ENCODE measurements at places on chromosomes 1 and 21.

GRCh38 chr1:62304515-62304914 lies 14.7 kb downstream of the KANK4 start:
- no peak for DNase-seq

- no peak for DNase-seq
Observed at GRCh38 chr1:93005252-93005598, 44.0 kb upstream of the DIPK1A start.

DNA sequence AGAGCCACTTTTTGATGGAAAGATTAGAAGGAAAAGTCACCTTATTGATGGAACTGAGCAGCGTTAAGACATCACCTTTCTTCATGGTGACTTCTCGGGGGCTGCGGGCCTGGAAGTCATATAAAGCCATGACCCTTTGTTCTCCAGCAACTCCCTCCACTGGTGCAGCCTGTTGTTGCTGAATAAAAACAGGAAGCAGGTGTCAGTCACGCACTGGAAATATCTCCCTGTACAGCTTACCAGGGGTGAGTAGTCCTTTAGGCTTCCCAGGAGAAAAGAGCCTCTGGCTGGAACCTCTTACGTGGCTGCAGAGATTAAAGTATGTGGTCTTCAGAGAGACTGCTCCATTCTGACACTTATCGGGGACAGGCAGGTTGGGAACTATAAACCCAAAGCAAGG lies 31.9 kb downstream of the SPTA1 start:
- DNase-seq = no peak

DNA sequence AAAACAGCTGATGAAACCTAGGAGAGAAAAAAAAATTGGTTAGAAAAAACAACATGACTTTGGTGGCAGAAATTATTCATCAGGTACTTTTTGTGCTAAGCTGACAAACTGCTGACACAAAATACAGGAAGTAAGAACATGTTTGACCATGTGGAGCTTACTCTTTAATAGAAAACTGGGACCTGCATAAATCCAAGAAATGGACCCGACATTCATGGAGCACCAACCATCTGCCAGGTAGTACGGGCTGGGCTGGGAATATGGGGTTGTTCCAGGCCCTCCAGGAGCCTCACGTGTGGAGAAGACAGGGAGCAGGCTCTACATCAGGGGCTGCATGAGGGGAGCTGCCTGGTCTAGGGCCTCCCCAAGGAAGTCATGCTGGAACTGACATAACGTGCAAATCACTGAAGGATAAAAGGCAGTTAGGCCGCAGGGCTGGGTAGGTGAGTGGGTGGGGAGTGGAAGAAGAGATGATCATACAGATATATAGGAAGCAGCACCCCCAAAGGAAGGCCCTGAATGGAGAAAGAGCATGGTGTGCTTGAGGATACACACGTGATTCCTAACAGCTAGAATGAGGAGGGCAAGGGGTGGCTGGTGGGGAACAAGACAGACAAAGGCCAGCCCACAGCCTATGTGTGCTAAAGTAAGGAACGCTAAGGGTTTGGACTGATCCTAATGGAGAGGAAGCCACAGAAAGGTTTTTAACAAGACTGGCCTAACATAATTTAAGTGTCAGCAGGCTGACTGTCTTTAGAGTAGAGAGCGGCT lies 26.1 kb downstream of the CD58 start:
- no peak for DNase-seq

DNA sequence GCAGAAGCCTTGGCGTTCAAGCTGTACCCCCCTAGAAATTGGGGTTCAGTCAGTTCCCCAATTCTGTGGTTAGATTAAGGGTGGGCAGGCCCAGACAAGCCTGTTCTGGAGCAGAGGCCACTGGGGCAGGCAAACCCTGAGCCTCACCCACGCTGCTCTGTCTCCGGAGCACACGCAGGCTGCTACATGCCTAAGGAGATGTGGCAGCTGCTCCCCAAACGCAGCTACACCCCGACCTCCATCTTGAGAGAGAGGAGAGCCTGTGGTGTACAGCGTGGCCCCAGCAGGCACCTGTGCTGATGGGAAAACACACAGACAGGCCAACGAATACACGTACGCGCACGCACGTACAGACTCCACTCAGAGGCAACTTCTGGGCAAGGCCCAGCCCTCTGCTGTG lies 33.9 kb upstream of the GRHL3 start:
- no peak for DNase-seq

- no peak for DNase-seq
Observed at GRCh38 chr1:62716397-62716796, 28.2 kb upstream of the DOCK7 start.

DNA sequence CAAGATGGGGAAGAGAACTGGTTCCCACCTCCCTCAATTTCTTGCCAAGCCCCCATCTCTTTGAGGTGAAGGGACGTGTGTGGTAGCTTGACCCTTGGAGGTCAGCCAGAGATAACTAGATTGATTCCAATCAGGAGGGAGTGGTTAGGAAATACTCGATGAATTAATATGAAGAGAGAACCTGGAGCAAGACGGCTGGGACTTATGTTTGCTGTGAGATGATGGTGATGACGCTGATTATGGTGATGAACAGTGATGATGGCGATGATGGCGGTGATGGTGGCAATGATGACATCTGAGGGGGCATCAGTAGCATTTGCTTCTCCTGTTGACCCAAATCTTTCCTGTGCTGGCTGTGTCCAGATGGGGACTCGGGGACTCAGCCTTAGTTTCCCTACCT lies 724 bp downstream of the PADI1 start:
- no peak for DNase-seq

- DNase-seq = no peak
Observed at GRCh38 chr1:9766759-9767442, 56.9 kb downstream of the CLSTN1 start.

DNA sequence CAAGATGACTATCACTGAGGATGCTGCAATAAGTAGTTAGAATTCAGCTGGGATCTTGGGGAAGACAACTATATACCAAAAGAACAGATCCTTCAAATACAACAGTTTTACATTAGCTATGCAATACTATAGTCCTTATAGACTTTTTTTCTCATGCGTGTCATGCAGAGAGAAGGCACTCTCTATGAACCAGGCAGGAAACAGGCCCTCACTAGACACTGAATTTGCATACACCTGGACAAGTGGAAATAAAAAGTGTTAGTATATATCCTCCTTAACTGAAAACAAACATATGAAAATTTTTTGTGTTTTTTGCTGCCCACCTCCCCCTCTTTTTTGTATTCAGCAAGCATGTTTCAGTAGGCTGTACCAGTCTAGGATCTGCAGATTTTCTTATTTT lies 29.9 kb downstream of the TMCO1 start:
- DNase-seq = no peak

GRCh38 chr1:54287801-54288211 lies 87.8 kb downstream of the MRPL37 start:
- DNase-seq = no peak

DNA sequence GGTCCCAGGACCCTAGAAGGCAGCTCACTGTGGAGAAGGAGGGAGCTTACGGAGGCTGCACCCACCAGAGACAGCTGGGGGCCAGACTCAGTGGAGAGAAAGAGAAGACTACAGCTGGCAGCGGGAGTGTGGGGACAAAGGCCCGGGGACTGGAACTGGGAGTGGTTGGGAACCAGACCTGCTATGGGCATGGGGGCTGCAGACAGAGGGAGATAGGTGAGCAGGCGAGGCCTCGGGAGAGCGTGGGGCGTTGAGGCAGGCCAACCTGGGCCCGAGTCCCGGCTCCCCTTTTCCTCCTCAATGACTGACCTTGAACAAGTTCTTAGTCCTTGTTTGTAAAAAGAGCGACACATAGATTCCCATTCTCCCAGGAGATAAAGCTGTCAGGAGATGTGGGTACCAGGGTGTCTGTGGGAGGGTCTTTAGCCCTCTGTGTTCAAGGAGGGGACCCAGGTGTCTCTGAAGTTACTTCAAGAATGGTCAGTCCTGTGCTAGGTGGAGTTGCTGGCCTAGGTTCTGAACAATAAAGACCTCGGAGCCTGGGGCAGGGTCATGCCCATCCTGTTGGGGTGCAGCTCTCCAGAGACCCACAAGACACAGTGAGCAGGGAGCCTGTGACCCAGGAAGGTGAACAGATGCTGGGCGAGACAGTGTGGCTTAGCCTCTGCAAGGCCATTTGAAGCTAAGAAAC lies 87.9 kb downstream of the ITPKB start:
- DNase-seq = no peak

GRCh38 chr1:173960625-173961024 lies 43.5 kb upstream of the SERPINC1 start:
- DNase-seq = no peak
